Stimulated activated CD4-positive, alpha-beta T cell treated with anti-CD3 and anti-CD28 coated beads, Interleukin-12 subunit alpha, Interleukin-12 subunit beta, amount 100 ng/mL, for 4 hours (primary cell): ENCODE measurements at places on chromosomes 16 and 17.

DNA sequence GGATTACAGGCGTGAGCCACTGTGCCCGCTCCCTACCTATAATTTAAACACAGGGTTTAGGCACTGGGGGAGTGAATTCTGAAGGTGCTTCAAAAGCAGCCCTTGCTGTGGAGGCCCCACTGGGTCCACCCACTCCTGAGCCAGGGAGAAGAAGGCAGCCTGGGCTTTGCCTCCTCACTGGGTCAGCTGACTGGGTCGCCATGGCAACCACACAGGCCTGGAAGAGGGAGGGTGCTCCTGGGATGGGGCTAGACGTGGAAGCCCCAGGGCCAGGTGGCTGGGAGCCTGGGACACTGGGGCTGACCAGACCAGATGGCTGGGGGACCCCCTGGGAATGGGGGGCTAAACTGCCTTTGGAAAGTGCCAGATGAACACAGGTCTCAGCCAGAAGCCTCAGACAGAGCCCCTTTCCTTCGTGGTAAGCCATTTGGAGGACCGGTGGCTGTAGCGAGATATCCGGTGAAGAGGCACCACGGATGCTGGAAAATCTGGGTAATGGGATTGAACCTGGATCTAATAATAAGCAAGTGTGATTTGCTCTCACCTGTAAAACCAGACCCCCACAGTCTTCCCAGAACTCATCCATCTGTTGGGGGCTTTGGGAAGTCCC is 32.9 kb downstream of the TRARG1 start:
- DNase-seq: no peak

GRCh38 chr17:28317966-28318758 is 838 bp upstream of the TMEM97 start:
- DNase-seq: peak; percentile 23

DNA sequence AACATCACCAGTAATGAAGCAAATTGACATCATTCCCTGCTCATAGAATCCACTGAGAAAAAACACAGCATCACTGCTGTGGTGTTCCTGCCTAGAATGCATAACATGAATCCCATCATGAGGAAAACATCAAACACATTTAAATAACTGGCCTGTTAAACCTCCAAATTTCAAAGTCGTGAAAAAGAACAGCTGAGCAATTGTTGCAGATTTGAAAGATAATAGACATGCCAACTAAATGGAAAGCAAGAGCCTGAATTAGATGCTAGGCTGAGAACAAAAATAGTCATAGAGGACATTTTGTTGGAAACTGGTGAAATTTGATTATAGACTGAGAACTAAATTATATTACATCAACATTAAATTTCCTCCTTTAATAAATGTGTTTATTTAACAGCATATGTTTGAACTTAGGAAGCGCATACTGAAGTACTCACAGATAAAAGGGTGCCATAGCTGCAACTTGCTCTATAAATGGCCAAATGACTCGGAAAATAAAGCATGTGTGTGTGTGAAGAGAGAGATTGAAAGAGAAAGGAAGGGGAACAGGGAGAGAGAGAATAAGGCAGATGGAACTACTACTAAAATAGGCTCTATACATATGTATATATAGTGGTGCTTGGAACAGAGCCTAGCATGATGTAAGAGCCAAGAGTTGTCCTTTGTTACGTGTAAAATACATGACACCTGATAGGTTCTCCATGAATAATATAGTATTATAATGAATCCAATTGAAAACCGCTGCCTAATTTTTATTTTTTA is 305.0 kb upstream of the MON1B start:
- no peak for DNase-seq

GRCh38 chr17:47945529-47946508 is 4.4 kb downstream of the PNPO start:
- DNase-seq: no peak

DNA sequence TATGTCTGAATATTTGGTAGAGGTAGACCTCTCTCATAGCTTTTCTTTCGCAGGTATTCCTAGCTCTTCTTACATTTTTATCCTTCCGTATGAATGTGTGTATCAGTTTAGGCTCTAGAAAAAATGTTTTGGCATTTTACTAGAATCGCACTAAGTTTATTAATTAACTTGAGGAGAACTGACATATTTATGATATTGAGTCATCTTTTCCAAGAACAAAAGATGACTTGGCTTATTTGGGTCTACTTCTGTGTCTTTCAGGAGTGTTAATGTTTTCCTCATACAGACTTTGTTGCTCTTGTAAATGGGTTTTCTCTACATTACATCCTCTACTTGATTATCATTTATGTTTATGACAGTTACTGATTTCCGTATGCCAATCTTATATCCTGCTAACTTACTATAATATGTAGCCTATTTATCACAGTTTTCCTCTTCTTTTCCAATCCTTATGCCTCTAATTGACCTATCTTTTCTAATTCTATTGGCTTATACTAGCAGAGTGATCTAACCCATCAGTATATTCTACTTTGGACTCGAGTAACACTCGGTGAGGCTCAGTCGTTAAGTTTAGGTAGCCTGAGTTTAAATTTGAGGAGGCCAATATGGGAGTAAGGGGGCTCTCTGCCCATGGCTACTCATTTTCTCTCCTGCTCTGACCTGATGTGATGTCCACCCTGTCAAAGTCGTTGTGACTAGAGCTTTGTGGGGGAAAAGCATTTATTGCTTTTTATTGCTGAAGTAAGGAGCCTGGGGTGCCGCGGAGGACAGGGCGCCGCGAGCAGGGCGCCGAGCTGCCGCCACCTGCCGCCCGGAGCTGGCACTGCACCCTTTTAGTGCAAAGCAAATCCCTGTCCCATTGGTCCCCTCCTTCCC is 20.0 kb downstream of the ST6GALNAC1 start:
- peak; percentile 78 for DNase-seq

DNA sequence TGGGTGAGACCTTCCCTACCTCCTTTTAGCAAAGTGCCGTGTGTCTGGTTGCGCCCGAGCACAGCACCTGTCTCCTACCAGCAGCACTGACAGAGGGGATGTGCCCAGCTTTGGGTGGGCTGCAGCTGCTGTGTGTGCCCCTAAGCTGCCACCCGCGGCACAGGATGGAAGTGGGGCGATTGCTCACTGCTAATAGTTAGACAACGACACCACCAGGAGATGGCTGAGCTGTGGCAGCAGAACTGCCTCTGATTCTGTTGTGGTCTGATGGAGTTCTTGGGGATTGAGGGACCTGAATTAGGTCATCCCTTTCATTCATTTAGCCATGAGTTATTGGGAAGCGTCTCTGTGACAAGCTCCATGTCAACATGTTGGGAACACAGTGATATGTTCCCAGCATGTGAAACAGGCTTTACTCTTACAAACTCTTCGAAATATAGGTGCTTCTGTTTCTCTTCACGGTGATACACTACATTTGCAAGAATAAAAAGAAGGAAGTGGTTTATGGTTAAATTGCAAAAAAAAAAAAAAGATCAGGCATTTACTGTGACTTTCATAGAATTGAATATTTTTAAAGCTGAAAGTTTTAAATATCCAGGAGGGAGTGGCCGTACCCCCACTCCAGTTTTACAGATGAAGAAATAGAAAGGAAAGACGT is 184.4 kb downstream of the MAF start:
- DNase-seq: no peak

DNA sequence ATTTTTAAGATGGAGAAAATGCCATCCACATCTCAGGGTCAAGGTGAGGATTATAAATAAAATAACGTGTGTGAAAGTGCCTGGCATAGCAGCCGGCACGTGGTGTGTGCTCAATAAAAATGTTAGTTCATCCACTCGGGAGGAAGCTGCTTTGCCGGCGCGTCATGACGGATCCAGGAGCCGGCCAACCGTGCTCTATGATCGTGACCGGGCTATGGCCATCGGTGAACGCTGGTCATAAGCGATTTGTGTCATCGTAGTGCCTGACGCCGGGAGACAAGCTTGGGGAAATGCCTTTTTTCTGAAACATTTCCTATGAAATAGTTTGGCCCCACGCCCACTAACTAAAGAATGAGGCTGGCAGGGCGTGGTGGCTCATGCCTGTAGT is 74.0 kb downstream of the CMC2 start:
- no peak for DNase-seq

DNA sequence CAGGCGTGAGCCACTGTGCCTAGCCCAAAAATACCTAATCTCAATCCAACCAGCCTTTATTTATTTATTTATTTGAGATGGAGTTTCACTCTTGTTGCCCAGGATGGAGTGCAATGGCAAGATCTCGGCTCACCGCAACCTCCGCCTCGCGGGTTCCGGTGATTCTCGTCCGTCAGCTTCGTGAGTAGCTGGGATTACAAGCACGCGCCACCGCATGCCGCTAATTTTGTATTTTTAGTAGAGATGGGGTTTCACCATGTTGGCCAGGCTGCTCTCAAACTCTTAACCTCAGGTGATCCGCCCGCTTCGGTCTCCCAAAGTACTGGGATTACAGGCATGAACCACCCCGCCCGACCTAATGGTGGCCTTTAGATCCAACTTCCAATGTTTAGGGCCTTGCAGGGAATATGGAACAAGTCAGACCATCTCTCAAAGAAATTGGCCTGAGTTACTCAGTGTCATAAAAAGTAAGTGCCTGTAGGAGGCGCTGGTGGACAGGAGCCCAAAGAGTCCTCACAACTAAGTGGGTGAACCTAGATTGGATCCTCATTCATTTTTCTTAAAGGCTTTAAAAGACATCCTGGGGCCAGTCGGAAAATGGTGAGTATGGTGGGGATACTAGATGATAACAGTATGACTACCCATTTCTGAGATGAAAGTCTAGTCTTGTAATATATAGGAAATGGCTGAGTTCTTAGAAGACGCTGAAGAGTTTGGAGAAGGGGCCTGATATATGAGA is 4.6 kb downstream of the ZSCAN10 start:
- no peak for DNase-seq
